GM23248 (cell line): ENCODE measurements at places on chromosomes 3 and 15. TPM values are rescaled to one million over a fixed set of nuclear protein-coding genes. Genes with fewer than 3 reads are reported as not detected.
A peak's percentile ranks its signal among the peaks of the same experiment; 100 is the strongest.

Gene CHST14
- 26.1 and 26.6 TPM in 2 replicates for total RNA-seq

Gene PLA1A
- not detected in 2 replicates for total RNA-seq

DNA sequence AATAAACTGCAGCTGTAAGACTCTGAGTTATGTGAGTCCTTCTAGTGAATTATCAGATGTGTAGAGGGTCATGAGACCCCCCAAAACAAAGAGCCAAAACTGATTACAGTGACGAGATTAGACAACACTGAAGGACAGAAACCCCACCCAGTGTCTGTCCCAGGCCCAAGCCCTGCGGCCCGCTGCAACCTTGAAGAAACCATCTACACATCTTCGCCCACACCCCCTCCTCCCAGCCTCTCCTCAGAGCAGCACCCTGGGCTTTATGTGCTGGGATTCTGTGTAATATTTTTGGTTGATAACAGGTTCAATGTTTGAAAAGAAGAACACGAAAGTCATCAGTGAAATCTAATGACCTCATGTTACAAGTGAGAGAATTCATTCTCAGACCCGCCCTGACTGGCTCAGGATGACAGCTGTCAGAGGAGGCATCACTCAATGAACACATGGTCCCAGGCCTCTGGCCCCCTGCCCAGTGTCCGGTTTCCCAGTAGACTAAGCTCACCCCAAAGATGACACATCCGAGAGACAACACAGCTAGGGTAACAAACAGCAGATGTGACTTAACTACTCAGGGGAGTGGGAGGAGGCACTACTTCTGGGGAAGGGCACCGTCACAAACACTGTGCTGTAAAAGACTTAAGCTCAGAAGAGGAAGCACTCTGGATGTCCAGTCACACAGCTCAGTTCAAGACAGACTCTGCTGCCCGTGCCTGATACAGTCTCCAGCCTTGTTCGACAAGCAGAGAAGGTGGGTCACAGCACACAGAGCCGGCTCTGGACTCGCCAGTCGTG is 48.9 kb downstream of the NIPA2 start:
- no peak overlapping the region for H3K4me3 ChIP-seq
- H3K27ac ChIP-seq, result peak overlapping the region; percentile 93
- peaks cover 21% of the 10 kb centered on the region for H3K4me1 ChIP-seq
- H3K27me3 ChIP-seq, result no peaks in the 10 kb centered on the region
- H3K36me3 ChIP-seq, result peaks cover 5% of the 10 kb centered on the region

DNA sequence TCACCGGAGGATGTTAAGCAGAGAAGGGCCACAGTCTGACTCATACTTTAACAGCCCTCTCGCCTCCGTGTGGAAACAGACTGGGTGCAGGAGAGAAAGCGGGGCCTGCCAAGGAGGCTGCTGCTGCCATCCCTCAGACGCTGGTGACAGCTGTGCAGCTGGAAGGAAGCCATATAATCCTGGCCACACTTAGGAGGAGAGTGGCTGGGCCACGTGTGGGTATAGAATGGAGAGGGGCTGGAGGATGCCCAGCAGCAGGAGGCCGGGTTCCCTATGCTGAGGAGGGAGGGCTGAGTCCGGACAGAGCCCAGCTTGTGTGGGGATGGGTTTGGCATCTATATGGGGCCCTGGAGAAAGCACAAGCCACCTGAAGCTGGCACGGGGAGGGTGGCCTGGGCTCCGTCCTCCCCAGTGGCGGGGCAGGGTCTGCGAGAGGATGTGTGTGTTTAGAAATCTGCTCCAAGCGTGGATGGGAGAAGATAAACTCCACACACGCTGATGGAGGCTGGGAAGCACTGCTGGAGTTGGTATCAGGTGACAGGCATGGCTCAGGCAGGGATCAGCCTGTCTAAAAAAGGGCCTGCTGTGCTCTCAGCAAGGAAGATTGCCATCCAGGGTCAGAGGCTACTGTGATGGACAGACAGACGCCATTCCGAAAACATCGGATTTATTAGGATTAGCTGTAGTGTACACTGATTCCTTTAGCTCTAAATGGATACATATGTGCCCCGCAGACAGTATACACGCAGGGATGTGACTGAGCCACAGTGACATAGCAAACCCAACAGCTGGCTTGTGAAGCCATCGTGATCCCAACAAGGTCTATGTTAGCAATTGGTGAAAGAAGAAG is 15.9 kb downstream of the ABTB1 start:
- peak overlapping the region; percentile 87; the same call in 1 of the 2 replicates for H3K27ac ChIP-seq
- DNase-seq, result peak; percentile 73
- H3K4me1 ChIP-seq, result peaks cover 36% of the 10 kb centered on the region
- no peak overlapping the region for H3K4me3 ChIP-seq

Gene UROC1
- total RNA-seq, result not detected in 2 replicates

GRCh38 chr3:68915973-68916372 is 16.4 kb downstream of the TAFA4 start:
- H3K27ac ChIP-seq, result no peak overlapping the region
- H3K27me3 ChIP-seq, result peaks cover 18% of the 10 kb centered on the region
- no peak overlapping the region for H3K4me3 ChIP-seq
- no peak for DNase-seq
- no peaks in the 10 kb centered on the region for H3K36me3 ChIP-seq

GRCh38 chr3:65101450-65101849 is 413.6 kb upstream of the ADAMTS9 start:
- peaks cover 9% of the 10 kb centered on the region; the same call in 1 of the 2 replicates for H3K27me3 ChIP-seq
- no peaks in the 10 kb centered on the region for H3K36me3 ChIP-seq
- no peak overlapping the region for H3K27ac ChIP-seq
- no peak overlapping the region for H3K4me3 ChIP-seq

DNA sequence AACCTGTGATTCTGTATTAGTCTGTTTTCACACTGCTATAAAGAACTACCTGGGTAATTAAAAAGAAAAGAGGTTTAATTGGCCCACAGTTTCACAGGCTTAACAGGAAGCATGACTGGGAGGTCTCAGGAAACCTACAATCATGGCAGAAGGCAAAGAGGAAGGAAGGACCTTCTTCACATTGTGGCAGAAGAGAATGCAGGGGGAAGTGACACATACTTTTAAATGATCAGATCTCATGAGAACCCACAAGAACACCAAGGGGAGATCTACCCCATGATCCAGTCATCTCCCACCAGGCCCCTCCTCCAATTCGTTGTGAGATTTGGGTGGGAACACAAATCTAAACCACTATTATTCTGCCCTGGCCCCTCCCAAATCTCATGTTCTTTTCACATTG is 6.1 kb downstream of the ZKSCAN7 start:
- DNase-seq, result no peak
- H3K4me3 ChIP-seq, result no peak overlapping the region
- no peaks in the 10 kb centered on the region; the same call in 1 of the 2 replicates for H3K4me1 ChIP-seq
- H3K27me3 ChIP-seq, result no peaks in the 10 kb centered on the region
- peaks cover 6% of the 10 kb centered on the region; the same call in 1 of the 2 replicates for H3K36me3 ChIP-seq
- no peak overlapping the region for H3K27ac ChIP-seq

- no peak overlapping the region for H3K27ac ChIP-seq
- H3K36me3 ChIP-seq, result no peaks in the 10 kb centered on the region
- no peaks in the 10 kb centered on the region; the same call in 1 of the 2 replicates for H3K4me1 ChIP-seq
- H3K4me3 ChIP-seq, result no peak overlapping the region
- H3K27me3 ChIP-seq, result peaks cover 17% of the 10 kb centered on the region
Measured at GRCh38 chr3:195794708-195795107, 17.0 kb downstream of the MUC4 start.

Gene RASGRP1
- 1.5 and 3.0 TPM in 2 replicates for total RNA-seq

GRCh38 chr3:143351895-143352608 is 232.5 kb downstream of the CHST2 start:
- DNase-seq, result no peak
- no peaks in the 10 kb centered on the region for H3K4me1 ChIP-seq
- no peaks in the 10 kb centered on the region for H3K36me3 ChIP-seq
- no peak overlapping the region for H3K4me3 ChIP-seq

GRCh38 chr3:54564374-54564925 is 363.4 kb downstream of the LRTM1 start:
- H3K4me3 ChIP-seq, result no peak overlapping the region
- H3K36me3 ChIP-seq, result no peaks in the 10 kb centered on the region
- H3K27ac ChIP-seq, result no peak overlapping the region
- no peaks in the 10 kb centered on the region for H3K27me3 ChIP-seq
- no peaks in the 10 kb centered on the region for H3K4me1 ChIP-seq

GRCh38 chr15:87483468-87483867 is 773.1 kb downstream of the NTRK3 start:
- DNase-seq, result no peak
- H3K4me1 ChIP-seq, result no peaks in the 10 kb centered on the region
- H3K4me3 ChIP-seq, result no peak overlapping the region
- no peaks in the 10 kb centered on the region for H3K36me3 ChIP-seq
- no peak overlapping the region for H3K27ac ChIP-seq

Gene TEX55
- total RNA-seq, result not detected in 2 replicates

DNA sequence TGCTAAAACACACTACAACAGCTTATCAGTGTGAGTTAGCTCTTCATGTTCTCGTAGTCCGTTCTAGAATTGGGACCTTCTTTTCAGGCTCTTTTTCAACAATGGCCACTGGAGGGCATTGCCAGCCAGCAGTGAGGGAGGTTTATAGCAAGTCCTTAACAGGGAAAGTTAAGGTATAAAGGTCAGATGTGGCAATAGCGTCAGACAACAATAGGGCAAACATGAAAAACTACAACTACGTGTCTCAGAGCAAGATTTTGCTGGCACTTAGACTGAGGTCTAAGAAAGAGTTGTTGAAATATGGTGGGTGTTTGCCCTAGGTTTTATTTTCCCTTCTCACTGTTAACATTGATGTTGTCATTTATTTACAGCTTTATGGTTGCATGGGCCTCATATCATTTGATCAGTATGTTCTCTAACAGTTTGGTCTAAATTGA is 161.4 kb downstream of the GMNC start:
- peak; percentile 69 for DNase-seq
- H3K4me3 ChIP-seq, result no peak overlapping the region
- no peak overlapping the region for H3K27ac ChIP-seq
- peaks cover 16% of the 10 kb centered on the region for H3K4me1 ChIP-seq

- no peak for DNase-seq
- no peaks in the 10 kb centered on the region for H3K36me3 ChIP-seq
- peaks cover 24% of the 10 kb centered on the region for H3K4me1 ChIP-seq
Measured at GRCh38 chr3:177601152-177601551, 403.9 kb upstream of the TBL1XR1 start.

Gene DAZL
- not detected in 2 replicates for total RNA-seq

DNA sequence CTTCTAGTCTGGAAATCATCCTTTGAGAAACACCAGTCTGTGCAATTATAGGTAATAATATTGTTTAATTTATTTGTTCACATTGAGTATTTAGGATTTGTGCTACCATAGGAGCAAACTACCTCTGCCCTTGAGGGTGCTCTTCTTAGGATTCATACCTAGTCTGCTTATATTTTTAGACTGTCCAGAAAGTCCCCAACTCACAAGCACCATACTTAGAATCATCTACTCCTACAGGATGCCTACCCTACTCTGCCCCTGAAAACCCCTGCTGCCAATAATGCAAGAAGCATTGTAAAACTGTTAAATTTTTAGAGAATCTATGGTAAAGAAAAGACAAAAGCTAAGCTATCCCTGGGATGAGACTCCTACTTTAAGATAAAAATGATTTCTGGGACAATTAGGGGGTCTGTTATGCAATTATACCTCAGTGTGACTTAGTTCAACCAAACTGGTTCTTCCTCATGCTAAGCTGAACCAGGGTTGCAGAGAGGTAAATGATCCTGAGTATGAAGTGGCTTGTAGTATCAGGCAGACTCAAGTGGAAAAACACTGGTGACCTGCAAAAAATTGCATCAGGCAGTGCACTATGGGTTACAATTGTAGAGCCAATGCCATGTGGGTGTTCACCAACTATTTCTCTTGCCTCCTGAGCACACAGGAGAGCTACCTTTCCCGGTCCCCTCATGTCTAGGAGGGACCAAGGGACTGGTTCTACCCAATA is 133.3 kb downstream of the TNIK start:
- H3K4me3 ChIP-seq, result no peak overlapping the region
- H3K27me3 ChIP-seq, result no peaks in the 10 kb centered on the region
- H3K27ac ChIP-seq, result no peak overlapping the region

DNA sequence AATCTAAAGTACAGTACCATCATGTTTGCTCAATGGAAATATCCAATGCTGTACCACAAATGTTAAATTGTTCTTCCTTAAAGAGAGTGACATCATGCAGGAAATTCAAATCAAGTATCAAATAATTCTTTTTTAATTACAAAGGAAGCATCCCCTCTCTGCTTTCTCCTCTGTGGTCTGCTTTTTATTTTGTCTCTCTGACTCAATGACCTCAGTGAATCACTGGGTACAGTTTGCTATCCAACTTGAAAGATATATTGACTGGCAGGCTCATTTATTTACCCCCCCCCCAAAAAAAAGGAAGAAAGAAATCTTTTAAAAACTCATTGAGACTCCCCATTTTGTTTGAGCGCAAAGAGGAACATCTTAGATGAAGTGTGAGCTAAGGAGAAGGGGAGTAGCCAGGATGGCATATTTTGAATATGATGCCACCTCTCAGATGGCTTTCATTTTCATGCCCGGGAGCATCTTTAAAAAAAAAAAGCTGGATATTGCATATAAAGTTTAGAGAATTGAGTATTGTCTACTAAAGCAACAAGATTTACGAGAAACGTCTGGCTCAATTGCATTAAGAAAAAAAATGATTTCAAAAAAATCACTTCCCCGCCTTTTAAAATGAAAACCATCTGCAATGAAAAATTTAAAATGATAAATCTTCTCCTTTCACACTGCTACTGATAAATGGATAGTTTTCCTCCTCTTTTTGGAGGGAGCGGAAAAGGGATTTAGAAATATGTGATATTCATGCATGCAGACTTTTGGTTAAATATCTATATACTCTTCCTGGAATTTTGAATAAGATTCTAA is 307.1 kb upstream of the DPH6 start:
- H3K36me3 ChIP-seq, result no peaks in the 10 kb centered on the region
- peak; percentile 8 for DNase-seq
- no peaks in the 10 kb centered on the region for H3K27me3 ChIP-seq
- H3K4me1 ChIP-seq, result peaks cover 6% of the 10 kb centered on the region; the same call in 1 of the 2 replicates
- peak overlapping the region; percentile 32; the same call in 1 of the 2 replicates for H3K4me3 ChIP-seq

- no peak overlapping the region for H3K27ac ChIP-seq
- H3K36me3 ChIP-seq, result no peaks in the 10 kb centered on the region
Measured at GRCh38 chr3:135131290-135131689, 336.2 kb downstream of the EPHB1 start.

DNA sequence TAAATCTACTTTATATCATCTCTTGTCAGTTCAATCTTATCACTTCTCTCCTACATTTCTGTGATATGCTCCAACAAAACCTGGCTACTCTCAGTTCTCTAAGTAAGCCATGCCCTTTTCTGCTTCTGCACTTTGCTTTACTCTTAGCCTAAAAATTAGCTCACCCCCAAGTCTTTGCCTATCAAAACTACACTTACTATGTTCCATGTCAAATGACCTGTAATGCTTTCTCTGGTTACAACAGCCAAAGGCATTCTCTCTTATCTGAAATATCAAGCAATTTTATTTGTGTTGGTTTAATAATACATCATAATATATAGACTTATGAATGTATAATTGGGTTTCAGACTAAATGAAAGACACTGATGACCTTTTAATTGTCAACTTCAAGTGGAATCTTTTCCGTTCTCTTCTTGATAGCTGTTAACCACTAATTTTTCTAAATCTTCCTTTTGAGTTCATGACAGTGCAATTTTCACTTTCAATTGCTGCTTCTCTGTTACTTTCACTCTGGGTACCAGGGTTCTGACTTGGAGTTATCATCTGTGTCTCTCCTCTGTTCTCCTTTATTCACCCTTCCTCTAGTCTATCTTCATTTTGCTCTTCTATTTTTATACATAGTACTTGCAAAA is 619.0 kb upstream of the GOLIM4 start:
- H3K27ac ChIP-seq, result no peak overlapping the region
- no peaks in the 10 kb centered on the region for H3K27me3 ChIP-seq
- no peak overlapping the region for H3K4me3 ChIP-seq
- no peaks in the 10 kb centered on the region for H3K36me3 ChIP-seq

- no peaks in the 10 kb centered on the region for H3K27me3 ChIP-seq
- H3K36me3 ChIP-seq, result no peaks in the 10 kb centered on the region
- no peak for DNase-seq
- peaks cover 13% of the 10 kb centered on the region for H3K4me1 ChIP-seq
Measured at GRCh38 chr3:195882002-195882441, 26.3 kb downstream of the TNK2 start.
